ENCODE measurements at places on chromosomes 3 and 15.

GRCh38 chr15:87817553-87817952 lies 439.0 kb downstream of the NTRK3 start:
- DNase-seq: no peak

DNA sequence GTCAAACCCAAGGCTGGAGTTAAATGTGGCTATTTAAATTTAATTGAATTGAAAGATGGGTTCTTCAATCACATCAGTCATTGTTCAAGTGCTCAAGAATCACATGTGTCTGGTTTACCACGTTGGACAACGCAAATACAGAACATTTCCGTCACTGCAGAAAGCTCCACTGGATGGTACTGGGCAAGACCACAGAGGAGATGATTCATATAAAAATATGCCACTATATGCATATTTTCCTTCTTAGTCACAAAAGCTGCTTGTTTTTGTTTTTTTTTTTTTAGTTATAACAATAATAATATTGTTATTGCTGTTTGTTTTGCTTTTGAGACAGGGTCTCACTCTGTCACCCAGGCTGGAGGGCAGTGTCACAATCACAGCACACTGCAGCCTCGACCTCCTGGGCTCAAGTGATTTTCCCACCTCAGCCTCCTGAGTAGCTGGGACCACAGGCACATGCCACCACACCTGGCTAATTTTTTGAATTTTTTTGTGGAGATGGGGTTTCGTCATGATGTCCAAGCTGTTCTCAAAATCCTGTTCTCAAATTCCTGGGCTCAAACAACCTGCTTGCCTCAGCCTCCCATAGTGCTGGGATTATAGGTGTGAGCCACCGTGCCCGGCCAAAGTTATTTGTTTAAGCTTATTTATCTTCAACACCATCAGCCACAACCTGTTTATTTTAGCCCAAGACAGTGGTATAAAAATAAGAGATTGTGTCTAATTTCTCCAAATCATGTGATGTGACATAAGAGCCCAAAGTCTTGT lies 19.4 kb downstream of the RTP3 start:
- DNase-seq: no peak

- no peak for DNase-seq
These were observed 49.9 kb downstream of the ZNF621 start for GRCh38 chr3:40574661-40575060.

- DNase-seq: no peak
These were observed 510.4 kb upstream of the AGTR1 start for GRCh38 chr3:148187296-148187695.

GRCh38 chr15:57500256-57500655 lies 91.4 kb upstream of the MYZAP start:
- no peak for DNase-seq

DNA sequence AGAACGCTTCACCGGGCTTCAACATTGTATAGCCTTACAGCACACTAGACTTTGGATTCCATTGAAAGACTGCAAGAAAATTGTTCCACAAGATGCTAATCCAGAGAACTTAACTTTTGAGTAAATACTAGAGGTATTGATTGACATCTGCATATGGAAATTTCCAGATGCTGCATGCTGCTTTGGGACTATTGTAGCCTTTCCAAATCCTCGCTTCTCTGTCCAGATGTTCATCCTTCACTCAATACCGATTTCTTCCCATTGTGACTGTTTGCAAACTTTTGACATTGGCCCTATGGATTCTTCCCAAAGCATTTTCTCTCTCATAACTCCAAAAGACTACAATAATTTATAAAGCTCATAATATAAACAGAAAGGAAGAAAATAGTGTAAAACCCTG lies 41.4 kb downstream of the COL6A6 start:
- DNase-seq: no peak

GRCh38 chr3:153163393-153163724 lies 1.3 kb downstream of the RAP2B start:
- DNase-seq: no peak

Data from activated effector memory CD4-positive, alpha-beta T cell treated with anti-CD3 and anti-CD28 coated beads, Interleukin-2, amount 50 U/mL, for 16 hours (primary cell).